ENCODE measurements at places on chromosomes 12 and 14.

DNA sequence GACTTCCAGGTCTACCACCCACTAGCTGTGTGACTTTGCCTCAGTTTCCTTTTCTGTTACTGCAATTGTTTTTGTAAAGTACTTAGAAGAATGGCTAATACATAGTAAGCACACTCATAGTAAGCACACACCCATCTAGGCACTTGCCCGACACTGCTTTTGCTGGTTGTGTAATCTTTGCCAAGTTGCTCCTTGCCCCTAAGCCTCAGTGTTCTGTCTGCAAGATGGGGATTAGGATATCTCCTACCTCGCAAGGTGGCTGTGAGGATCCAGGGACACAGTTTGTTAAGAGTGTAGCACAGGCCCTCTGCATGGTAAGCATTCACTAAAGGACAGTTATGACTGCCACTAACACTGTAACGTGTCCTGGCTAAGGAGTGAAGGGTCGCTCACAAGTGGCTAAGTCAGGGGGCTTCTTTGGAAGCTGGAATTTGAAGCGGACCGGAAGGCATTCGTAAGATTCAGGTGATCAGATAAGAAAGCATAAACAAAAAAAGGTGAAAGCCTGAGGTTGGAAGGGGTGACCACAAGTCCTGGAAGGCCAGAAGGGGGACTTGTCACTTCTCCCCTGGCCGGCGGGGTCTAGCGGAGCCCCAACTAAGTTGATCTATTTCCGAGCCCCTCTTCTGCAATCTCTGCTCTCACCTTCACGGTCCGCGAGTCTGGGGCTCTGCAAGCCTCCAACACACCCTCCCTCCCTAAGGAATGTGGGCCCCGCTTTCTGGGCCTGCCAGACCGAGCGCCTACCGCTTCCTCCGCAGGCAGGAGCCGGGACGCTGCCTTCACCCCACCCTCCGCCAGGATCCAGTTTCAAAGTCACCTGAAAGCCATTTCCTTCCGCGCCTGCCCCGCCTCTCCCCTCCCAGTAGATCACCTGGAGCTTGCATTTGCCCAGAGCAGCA, 1.5 kb upstream of the PLEKHG3 start:
- no peak for DNase-seq

DNA sequence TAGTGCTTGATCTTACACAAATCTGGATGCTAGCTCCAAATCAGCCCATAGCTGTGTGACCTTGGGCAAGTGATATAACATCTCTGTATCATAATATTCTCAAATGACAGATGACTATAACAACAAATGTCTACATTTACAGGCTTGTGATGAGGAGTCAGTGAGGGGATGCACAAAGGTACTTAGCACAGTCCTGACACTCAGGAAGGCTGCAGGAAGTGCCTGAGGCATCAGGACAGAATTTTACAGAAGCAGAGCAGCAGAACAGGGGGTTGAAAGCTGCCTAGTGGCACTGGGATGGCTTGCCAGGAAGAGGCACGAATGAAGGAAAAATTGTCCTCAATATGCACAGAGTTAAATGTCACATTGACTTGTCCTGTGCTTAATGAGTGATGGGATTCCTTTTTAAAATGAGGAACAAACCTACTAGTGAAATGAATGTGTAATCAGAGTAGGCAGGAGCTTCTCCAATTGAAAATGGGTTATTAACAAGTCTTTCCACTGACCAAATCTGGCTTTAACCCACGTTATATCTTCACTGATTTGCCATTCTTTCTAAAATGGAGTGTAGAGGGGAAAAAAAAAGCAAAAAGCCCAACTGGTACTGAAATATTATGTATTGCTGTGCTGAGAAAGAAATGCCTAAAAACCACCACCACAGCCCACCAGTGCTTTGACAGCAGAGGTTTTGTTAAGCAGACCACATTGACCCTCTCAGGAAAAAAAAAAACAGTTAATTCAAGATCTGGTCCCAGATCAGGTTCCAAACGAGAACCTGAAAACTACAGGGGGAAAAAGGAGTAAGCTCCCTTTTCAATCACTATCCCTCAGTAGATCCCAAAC, 11.6 kb downstream of the BTG1 start:
- no peak for DNase-seq

DNA sequence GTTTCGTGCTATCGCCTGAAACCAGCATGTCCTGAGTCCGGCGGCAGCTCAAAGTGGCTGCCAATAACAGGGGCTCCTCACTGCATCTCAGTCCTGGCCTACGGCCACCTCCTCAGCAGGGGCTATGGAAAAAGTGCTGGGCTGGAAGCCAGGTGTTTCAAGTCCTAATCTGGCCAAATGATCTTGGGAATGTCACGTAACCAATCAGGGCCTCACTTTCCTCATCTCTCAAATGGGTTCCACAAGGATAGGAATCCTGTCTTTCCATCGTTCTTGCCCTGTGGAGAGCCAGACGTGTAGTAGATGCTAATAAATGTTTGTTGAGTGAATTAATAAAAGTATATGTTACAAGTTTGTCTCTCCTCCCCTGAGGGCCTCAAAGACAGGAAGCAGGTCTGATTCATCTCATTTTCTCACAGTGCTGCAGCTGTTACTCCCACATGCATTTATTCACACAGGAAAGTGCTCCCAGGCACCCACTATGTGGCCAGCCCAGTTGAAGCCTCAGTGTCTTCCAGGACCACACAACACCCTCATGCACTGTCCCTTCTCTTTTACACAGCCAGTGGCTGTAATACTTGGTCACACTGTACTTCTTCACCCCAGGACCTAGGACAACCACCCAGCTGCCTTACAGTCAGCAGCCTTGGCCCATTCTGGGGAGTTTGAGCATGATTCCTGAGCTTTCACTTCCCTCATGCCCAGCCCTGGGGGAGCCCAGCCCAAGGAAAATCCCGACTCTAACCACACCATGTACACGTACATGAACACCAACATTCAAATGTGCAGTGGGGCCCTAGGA, 5.0 kb downstream of the CMKLR1 start:
- DNase-seq: no peak

- DNase-seq: no peak
Measured at GRCh38 chr14:100058777-100059437, 6.3 kb upstream of the EVL start.

GRCh38 chr12:119153477-119154434, 25.0 kb upstream of the HSPB8 start:
- no peak for DNase-seq

GRCh38 chr14:91774140-91775096, 42.5 kb upstream of the CATSPERB start:
- no peak for DNase-seq

GRCh38 chr12:64008596-64008995, 164.1 kb downstream of the SRGAP1 start:
- DNase-seq: no peak

DNA sequence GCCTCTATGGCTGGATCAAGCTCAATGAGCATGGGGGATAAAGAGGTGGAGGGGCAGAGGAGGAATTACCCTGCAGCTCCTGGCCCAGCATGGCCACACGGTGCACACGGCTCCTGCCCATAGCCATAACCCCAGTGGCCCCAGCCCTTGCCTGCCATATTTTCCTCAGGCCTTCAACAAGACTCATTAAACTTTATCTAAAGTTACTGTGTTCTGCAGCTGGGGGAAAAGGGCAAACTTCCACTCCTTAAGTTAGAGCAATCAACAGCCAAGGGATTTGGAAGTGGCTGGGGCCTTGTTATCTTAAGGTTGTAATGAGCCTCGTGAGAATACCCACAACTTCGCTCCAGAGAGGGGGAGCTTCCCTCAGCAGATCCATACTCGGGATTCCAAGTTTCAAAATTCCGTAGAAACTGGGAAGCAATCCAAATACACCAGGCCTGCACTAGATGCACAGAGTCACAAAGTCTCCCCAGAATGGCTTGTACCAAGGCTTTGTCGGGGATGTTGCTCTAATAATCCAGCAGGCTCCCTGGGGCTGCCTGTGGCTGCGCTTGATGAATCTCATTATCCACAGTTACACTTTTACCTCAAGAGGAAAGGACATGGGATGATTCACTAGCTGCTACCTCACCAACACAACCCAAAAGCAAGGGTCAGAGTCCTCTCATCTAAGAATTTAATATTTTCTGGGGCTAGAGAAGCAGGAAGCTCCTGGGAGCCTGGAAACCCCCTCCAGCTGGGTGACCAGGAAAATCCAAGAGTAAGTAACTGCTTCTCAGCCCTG, 13.0 kb upstream of the OR6J1 start:
- no peak for DNase-seq

DNA sequence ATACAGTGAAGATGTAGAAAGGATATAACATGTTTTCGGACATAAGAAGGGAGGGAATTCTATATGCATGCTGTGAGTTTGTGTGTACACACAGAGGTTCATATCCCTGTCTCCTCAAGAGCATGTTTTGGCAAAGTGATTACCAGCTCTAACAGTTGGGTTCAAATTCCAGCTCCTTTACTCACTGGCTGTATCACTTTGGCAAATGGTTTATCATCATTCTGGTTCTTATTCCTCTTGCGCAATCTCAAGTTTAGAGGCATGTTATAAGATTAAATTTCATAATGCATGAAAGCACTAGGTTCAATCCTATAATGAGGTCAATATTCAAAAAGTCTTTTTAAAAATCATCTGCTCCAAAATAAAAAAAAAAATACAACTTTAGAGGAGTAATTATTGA, 107.7 kb upstream of the LRFN5 start:
- DNase-seq: no peak

- no peak for DNase-seq
Measured at GRCh38 chr12:118058881-118059280, 2.1 kb downstream of the WSB2 start.

DNA sequence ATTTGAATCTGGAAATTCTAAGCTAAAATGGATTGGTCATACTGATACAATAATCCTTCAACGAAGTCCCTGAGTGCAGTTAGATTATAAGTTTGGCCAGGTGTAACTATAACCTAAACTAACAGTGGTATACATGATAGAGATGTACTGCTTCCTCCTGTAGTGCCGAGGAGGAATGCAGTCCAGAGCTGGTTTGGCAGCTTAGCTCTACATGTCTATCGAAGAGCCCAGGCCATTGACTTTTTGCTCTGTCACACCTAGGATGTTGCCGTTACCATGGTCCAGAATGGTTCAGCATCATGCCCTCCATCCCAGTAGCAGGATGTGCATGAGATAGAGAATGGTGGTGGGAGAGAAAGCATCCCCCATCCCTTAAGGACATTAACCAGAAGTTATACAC, 318.1 kb downstream of the ZFP36L1 start:
- DNase-seq: no peak

DNA sequence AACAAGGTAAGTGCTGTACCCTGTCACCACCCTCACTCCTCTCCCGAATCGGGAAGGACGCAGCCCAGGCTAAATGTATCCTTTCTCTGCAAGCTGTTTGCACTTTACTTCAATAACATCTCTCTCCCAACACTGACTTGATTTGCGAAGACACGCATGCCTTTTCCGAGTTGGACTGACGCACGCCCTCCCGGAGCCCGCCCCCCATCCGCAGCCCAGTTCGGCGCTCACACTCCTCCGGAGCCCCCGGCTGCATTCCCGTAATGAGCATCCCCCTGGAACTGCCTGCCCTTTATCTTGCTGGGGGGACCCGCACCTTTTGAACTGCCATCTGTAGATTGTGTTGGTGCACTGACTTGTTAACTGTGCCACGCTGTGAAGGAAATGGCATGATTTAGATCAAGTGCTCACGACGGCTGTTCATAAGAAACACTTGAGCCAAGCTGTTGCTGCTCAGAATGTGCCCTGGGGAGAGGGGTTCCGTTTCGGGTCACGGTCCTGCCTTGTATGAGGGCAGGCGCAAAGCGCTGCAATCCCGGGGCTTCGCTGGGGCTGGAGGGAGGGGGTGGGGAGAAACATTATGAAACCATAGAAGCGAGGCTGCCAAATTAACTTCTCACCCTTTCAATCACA, 176.6 kb upstream of the CDKN3 start:
- DNase-seq: no peak

GRCh38 chr14:65044596-65044959, 57.7 kb downstream of the MAX start:
- DNase-seq: no peak

DNA sequence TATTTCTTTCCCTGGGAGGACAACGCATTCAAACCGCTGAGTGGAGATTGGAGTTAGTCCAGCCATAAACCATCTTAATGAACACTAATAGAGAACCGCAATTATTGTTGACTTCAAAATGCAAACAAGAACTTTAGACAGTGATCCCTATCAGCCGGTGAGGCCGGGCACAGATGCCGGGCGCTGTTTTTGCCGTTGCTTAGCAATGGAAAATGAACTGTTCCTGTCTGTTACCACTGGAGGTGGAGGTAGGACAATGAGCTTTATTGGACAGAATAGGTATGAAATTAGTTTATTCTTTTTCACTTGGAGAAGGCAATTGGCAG, 216.8 kb downstream of the TTC8 start:
- DNase-seq: no peak

GRCh38 chr12:113055594-113056380, 743 bp upstream of the DTX1 start:
- no peak for DNase-seq

DNA sequence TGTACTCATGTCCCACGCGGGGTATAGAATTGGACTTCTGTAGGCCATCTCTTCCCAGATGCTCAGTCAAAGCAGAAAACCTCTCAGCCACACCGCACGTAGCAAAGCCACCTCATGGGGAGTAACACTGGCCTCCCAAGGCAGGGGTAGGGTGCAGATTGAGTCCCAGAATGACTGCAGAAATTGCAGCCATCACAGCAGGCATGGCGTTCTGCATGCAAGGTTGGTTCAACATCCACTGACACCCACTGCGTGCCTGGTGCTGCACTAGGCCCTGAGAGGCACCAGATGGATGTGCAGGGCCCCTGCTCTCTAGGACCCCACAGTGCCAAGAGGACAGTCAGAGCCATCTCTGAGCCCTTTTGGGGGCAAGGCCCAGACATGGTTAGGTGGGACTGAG, 39.9 kb downstream of the RAB35 start:
- no peak for DNase-seq

DNA sequence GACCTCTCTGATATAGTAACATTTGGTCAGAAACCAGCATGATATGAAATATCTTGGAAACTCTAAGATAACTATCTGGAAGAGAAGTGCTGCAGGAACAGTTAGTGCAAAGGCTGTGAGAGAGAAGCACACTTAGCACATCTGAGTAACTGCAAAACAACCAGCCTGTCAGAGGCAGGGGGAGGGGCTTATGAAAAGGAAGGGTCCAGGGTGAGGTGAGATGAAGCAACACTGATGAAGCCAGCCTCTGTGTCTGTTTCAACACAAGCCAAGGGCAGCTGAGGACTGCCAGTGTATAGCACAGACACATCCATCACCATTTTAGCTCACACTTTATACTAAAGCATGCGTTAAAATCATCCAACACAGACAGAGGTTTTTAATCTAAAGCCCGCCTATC, 37.4 kb upstream of the OVCH1 start:
- DNase-seq: no peak

DNA sequence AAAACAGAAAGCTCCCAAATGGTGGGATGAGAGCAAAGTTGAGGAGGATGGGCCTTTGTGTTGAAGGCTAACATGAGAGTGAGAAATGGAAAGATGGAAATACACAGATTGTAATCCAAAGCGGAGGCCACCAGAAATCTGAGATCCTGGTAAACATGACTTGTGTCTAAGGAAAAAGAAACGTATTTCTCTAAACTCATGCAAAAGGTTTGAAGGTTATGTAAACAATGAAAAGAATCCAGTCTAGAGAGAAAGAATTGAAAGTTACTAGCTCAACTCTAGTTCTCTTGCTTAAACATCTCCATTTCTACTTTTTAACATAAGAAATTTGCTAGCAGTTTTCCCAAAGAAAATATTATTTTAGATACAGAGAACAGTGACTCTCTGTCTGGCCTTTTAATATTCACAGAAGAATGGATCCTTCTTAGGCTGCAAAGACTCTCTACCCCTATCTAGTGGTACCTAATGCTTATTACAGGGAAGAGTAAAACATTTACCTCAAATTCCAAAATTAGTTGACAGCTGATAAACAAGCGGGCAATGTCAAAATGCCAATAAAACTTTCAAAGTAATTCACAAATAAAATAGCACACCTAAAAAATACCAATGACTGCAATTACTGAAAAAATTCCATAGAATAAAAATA, 75.8 kb upstream of the SOX5 start:
- no peak for DNase-seq

All from hindlimb muscle (tissue), 1 donor.